PC-3 (cell line): ENCODE measurements at places on chromosomes 3 and 15. TPM values are rescaled to one million over a fixed set of nuclear protein-coding genes. Genes with fewer than 3 reads are reported as not detected.
A peak's percentile ranks its signal among the peaks of the same experiment; 100 is the strongest.

DNA sequence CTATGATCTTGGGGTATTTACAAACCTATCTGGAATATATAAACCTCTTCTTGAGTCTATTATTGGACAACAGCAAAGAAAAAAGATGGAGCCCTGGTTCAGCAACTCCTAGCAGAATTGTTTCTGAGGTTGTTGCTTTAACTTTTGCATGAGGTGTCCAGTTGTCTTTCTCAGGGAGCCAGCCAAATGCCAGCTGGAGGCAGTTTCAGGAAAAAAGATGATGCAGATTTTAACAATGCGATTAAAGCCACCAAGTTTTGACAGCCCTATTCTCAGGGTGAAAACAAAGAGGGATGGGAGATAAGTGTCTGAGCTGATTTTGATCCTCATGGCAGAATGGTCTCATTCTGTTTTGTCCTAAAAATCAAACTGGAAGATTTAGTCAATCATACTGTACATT lies 181.6 kb upstream of the RASGRP1 start:
- no peak overlapping the region for H3K27ac ChIP-seq
- H3K4me1 ChIP-seq: no peaks in the 10 kb centered on the region
- H3K27me3 ChIP-seq: no peaks in the 10 kb centered on the region
- H3K4me3 ChIP-seq: no peak overlapping the region
- H3K36me3 ChIP-seq: no peaks in the 10 kb centered on the region

DNA sequence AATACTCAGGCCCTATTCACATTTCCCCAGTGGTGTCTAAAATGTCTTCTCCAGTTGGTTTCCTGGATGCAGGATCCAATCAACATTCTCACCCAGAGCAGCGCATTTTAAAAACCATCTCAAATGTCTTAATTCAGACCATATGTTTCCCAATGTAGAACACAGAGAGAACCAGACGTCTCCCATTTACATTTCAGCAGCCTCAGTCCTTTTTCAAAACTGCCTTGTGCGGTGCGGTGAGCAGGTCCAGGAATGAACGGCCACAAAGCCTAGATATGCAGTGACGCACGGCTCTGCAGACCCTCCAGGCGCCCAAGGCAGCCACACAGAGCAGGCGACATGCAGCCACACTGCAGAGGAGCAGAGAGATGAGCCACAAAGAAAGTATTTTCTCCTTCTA lies 66.1 kb upstream of the MEX3B start:
- H3K4me3 ChIP-seq: no peak overlapping the region
- H3K36me3 ChIP-seq: no peaks in the 10 kb centered on the region
- no peaks in the 10 kb centered on the region for H3K4me1 ChIP-seq
- DNase-seq: no peak
- no peak overlapping the region for H3K27ac ChIP-seq
- no peaks in the 10 kb centered on the region for H3K27me3 ChIP-seq

NMB gene
- 20.4 and 25.9 TPM in 2 replicates for total RNA-seq

MIX23 gene
- total RNA-seq: 96.9 and 111 TPM in 2 replicates

DNA sequence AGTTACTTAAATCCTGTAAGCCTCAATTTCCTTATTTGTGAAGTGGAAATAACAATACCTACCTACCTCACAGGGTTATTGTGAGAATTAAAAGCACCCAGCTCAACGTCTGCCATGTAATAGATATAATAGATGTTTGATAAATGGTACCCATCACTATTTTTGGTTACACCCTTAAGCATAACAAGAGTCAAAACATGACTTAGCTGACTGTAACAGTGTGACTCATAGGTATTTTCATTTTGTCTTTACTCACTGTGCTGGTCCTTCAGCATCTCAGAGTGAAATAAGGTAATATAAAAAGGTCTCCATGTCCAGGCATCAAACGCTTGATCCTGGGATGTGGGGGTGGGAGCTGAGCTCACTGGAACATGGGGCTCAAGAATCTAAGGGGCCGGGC lies 3.1 kb downstream of the CPLX3 start:
- no peak overlapping the region for H3K27ac ChIP-seq
- peak; percentile 57 for DNase-seq
- H3K4me1 ChIP-seq: peaks cover 20% of the 10 kb centered on the region
- H3K36me3 ChIP-seq: no peaks in the 10 kb centered on the region
- no peaks in the 10 kb centered on the region for H3K27me3 ChIP-seq

GRCh38 chr3:59386165-59386564 lies 336.3 kb upstream of the CFAP20DC start:
- DNase-seq: no peak
- H3K27me3 ChIP-seq: no peaks in the 10 kb centered on the region
- H3K4me1 ChIP-seq: peaks cover 11% of the 10 kb centered on the region
- no peaks in the 10 kb centered on the region for H3K36me3 ChIP-seq
- H3K27ac ChIP-seq: no peak overlapping the region

INSYN1 gene
- total RNA-seq: not detected in 2 replicates

DNA sequence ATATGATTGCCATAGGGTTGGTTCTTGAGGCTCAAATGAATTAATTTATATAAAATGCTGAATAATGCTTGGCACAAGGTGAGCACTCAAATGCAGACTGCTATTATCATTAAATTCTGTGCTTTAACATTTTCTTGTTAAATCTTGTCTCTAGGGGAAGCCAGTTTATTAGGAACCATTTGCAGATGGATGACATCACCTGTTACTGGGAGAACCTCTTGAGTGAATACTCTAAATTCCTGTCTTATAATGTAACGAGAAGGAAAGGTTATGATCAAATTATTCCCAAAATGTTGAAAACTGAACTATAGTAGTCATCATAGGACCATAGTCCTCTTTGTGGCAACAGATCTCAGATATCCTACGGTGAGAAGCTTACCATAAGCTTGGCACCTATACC lies 6.2 kb upstream of the TIMMDC1 start:
- DNase-seq: no peak
- no peak overlapping the region for H3K4me3 ChIP-seq
- peaks cover 2% of the 10 kb centered on the region for H3K4me1 ChIP-seq
- no peaks in the 10 kb centered on the region for H3K27me3 ChIP-seq

DNA sequence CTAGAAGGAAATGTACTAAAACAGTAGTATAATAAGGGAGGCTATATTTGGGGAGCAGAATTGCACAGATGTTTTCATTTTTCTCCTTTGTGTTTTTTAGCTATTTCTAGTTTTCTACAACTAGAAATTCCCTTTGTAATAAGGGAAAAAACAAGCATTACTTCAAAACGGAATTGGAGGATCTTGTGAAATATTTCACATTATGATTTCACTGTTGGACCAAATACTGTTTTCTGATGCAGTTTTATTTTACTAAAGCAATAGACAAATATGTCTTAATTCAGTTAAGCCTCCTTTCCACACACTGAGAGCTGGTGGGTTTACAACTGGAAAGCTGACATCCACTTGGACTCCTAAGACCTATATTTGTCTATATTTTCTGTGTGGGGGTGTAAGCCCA lies 7.3 kb downstream of the CCR1 start:
- DNase-seq: no peak
- H3K27ac ChIP-seq: no peak overlapping the region
- H3K27me3 ChIP-seq: no peaks in the 10 kb centered on the region
- H3K36me3 ChIP-seq: no peaks in the 10 kb centered on the region
- H3K4me3 ChIP-seq: no peak overlapping the region

DNA sequence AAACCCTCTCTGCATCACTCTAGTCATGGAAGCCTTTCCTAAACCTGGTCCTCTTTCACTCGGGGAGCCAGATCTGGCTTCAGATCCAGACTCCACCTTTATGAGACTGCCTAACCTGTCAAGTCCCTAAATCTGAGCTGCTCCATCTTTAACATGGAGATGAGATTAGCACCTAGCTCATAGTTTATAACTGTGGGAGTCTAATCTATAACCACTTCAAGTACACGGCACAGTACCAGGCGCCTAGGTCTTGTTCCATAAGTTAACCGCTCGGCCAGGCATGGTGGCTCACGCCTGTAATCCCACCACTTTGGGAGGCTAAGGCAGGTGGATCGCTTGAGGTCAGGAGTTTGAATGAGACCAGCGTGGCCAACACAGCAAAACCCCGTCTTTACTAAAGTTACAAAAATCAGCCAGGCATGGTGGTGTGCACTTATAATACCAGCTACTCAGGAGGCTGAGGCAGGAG lies 30.3 kb downstream of the TPM1 start:
- no peak for DNase-seq
- no peak overlapping the region for H3K27ac ChIP-seq
- H3K4me1 ChIP-seq: no peaks in the 10 kb centered on the region
- H3K27me3 ChIP-seq: no peaks in the 10 kb centered on the region

SPTSSB gene
- total RNA-seq: 78.0 and 144 TPM in 2 replicates

CLDN1 gene
- 6.8 and 9.6 TPM in 2 replicates for total RNA-seq
